Fibroblast of lung (primary cell): ENCODE measurements at places on chromosomes 5 and 9.
A peak's percentile ranks its signal among the peaks of the same experiment; 100 is the strongest.

DNA sequence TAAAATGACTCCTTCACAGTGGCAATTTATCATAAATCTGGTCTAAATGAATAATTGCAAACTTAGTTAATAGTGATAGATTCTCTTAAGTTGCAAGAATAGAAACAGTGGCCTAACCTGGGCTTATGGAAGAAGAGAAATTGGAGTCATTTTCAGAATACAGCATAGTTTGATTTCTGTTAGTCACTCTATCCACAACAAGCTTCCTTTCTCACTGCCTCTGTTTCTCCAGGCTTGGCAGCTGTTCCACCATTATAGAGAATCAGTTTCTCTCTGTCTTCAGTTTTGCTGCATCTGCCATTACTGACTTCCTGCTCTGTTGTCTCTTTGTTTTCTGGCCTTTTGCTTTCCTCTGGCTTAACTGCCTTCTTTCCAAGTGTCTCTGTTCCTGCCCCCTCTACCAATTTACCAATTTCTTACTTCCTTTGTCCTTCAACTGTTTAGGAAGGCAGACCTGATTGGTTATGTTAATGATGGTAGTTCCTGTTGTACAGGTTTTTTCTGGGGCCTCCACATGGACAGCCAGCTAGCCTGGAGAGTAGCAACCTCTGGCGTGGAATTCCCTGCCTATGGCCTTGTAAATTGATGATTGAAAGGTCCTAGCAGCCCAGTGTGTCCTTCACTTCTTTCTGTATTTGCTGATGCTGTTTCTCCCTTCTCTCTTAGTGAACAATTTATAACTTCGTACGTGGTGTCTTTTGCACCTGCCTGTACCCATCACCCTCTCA is 75.9 kb upstream of the RASGRF2 start:
- no peak for DNase-seq

DNA sequence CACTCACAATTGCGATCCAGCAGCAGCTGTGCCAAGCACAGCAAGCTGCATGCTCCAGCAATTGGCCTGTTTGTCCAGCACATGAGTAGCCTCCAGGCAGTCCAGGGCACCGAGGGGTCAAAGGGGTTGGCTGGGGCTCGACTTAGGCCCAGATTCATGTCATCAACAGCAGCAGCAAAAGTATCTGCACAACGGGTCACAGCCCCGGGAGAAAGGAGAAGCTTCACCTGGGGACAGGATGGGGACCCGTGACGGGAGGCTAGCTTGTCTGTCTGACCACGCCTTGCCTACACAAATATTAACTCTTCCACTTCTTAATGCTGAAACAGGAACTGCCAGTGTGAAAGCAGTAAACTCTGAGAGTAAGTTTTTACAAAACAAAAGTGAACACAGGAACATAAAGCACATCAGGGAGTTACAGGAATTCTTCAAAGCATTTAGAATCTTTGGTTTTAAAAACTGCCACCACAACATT is 191.2 kb downstream of the PIK3R1 start:
- DNase-seq: no peak

DNA sequence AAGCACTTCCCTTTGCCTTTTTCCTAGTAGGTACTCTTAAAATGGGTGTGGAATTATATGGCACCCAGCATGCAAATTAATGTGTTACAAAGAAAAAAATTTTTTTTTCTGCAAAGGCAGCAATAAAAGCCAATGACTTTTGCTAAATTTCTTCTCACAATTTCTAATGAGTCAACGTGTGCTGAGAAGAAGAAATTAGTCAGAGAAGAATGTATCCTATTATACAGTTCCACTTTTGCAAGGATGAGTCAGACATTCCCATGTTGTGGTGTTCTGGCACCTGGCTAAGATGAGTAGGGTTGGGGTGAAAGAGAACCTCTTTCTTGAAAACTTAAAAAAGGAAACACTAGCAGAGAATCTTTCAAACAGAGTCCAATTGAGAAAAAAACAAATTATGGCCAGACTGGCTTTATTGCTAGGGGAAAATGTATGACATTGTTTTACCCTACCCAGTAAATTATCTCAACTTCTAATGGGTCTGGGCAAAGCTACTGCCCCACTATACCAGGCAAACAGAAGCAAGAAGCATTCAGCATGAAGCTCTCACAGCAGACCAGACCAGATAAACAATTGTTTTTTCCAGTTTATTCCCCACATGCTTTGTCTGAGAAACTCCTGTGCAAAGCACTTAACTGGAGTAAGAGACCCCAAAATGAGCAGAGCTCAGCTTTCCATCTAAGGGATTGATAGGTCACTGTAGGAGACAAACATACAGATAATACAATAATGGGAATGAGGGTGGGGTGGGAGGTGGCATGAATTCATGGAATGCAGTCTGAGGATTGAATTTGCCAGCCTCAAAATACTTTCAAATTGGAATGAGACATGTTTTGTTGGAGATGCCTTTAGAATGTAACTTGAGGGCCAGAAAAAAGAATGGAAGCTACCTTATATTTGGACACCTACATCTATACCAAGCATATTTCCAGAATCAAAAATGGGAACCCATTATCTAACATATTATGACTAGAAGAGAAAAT is 220.8 kb upstream of the RFX3 start:
- peak; percentile 94 for DNase-seq

GRCh38 chr9:124264823-124265233 is 7.1 kb downstream of the NEK6 start:
- peak; percentile 71 for DNase-seq
